HepG2 (cell line): ENCODE measurements at places on chromosomes 7 and 10.

- DNase-seq, result no peak
Observed at GRCh38 chr7:138538518-138538917, 78.5 kb downstream of the TRIM24 start.

GRCh38 chr10:133292919-133293809 lies 15.5 kb downstream of the TUBGCP2 start:
- no peak for DNase-seq

DNA sequence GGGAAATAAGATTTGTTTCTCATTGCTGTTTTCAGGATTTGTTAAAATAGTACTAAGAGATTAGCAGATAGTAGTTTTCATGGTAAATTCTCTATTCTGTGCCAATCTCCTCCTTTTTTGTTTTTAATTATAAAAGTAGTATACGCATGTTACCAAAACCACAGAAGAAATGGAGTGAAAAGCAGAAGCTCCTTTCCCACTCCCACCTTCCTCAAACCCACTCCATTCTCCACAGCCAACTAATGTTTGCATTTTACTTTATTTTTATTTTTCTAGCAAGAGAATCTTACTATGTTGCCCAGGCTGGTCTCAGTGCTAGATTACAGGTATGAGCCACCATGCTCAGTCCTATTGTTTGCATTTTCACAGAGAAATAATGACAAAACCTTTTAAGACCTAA lies 4.5 kb upstream of the LRMDA start:
- DNase-seq, result no peak

DNA sequence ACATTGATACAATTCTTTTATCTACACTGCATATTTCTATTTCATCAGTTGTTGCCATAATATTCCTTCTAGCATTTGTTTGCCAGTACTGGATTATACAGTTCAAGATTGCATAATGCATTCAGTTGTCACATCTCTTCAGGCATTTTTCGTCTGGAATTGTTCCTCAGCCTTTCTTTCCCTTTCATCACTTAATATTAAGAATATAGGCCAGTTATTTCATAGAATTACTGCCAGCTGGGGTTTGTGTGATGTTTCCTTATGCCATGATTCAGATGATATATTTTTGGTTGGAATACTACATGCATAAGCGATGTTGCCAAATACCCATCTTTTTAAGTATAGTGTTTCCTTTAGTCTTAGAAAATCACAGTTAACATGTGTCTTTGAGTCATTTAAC lies 20.8 kb downstream of the KIFBP start:
- no peak for DNase-seq

DNA sequence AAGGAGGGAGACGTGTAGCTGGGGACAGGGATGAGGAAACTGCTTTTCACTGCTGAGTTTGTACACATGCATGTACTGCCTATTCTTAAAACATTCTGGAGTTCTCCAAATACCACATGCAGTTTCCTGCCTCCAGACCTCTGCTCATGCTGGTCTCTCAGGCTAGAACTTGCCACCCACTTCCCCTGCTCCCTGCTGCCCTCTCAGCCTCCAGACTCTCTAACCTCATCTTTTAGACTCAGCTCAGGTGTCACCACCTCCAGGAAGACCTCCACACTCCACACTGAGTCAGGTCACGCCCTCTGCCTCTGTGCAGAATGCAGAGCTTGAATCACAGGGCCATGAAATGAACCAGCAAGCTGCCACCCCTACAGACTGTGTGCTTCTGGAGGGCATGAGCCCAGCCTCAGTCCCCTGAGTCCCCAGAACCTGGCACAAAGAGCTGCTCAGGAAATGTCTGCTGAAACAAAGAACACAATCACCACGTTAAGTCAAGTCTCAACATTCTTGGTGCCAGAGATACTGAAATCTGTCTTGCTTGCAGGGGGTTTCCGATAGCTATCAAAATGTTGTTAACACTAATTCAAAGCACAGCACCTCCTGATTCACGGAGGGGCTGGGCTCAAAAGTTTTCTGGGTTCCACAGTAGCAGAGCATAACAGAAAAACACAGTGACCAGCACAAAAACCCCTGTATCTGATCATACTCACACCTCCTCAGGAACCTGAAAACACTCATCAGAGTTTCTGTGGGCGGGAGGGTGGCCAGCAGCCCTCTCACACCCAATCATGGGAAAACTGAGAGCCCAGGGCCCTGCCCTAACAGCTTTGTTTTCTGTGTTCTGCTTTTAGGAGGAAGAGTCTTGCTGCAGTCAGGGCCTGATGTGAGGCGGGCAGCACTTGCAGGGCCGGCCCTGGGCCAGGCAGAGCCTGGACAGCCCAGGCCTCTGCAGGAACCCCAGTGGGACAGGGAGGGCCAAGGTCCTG lies 21.1 kb downstream of the FAM53B start:
- DNase-seq, result no peak

DNA sequence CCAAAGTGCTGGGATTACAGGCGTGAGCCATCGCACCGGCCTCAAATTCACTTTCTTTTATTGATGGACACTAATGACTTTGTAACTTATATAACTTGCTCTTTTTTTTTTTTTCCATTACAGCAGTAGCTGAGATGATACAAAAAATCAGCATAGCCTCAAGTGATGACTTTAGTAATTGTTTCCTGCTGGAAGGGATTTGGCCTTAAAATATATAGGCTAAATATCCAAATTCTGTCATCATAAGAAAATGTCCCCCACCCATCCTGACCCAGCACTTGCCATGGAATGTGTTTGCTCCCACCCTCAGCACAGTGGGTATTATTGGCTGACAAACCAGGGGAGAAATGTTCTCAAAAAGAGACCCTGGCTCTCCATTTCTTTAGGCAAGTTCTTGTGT lies 1264.1 kb upstream of the AUTS2 start:
- no peak for DNase-seq

GRCh38 chr10:97445357-97445721 lies 467 bp downstream of the EXOSC1 start:
- no peak for DNase-seq

DNA sequence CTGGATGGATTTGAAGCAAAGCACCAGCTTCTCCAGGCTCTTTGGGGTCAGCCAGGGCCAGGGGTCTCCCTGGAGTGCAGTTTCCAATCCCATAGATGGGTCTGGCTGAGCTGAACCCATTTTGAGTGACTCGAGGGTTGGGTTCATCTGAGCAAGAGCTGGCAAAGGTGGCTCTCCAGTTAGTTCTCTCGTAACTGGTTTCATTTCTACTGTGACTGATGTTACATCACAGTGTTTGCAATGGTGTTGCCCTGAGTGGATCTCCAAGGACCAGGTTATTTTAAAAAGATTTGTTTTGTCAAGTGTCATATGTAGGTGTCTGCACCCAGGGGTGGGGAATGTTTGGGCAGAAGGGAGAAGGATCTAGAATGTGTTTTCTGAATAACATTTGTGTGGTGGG lies 14.2 kb downstream of the LEP start:
- DNase-seq, result no peak

GRCh38 chr7:36084485-36085091 lies 68.5 kb upstream of the EEPD1 start:
- peak; percentile 65 for DNase-seq

- DNase-seq, result peak; percentile 24
Observed at GRCh38 chr10:127151981-127152699, 44.3 kb downstream of the INSYN2A start.

DNA sequence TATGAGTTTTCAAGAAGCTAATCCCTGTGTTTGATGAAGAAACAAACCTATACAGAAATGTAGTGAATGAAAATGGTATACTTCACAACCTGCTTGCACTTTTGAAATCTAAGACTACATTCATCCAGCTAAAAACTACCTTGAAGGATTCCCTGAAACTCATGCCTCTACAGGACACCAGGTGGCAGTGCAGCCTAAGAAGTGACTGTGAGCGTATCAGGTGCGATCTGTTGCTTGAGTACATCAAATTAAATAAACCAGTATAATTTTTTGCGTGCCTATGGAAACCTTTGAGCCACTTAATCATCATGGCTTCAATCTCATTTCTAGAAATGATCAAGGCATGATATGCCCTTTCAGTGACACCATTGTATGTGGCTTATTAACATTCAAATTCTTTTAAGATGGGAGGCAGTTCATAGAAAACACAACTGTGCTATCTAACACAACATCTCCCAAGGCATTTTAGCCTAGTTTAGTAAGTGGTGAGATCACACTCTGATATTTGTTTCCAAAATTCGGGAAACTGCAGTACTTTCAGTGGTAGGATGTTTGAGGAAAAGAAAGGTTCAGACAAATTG lies 57.4 kb downstream of the PPP1R17 start:
- peak; percentile 49 for DNase-seq

DNA sequence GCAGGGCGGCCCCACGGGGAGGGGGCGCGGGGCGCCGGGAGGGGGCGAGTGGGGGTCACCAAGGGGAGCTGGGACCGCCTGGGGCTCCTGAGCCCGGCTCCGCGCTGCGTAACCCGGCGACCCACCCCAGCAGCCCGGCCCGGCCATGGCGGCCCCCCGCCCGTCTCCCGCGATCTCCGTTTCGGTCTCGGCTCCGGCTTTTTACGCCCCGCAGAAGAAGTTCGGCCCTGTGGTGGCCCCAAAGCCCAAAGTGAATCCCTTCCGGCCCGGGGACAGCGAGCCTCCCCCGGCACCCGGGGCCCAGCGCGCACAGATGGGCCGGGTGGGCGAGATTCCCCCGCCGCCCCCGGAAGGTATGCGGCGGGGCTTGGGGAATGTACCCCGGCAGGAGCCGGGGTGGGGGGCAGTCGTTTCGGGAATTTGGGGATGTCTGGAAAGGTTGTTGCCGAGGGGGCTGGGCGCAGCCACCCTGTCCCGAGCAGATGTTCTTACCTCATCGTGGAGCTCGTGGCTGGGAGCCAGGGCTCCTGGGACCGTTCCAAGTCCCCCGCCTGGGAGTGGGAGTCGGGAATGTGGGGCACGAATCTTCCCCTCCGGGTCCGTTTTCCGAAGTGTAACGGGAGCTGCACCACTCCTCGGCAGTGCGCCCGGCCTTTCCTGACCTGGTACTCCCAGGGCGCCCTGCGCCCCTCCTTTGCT lies 431 bp downstream of the ZYX start:
- no peak for DNase-seq

DNA sequence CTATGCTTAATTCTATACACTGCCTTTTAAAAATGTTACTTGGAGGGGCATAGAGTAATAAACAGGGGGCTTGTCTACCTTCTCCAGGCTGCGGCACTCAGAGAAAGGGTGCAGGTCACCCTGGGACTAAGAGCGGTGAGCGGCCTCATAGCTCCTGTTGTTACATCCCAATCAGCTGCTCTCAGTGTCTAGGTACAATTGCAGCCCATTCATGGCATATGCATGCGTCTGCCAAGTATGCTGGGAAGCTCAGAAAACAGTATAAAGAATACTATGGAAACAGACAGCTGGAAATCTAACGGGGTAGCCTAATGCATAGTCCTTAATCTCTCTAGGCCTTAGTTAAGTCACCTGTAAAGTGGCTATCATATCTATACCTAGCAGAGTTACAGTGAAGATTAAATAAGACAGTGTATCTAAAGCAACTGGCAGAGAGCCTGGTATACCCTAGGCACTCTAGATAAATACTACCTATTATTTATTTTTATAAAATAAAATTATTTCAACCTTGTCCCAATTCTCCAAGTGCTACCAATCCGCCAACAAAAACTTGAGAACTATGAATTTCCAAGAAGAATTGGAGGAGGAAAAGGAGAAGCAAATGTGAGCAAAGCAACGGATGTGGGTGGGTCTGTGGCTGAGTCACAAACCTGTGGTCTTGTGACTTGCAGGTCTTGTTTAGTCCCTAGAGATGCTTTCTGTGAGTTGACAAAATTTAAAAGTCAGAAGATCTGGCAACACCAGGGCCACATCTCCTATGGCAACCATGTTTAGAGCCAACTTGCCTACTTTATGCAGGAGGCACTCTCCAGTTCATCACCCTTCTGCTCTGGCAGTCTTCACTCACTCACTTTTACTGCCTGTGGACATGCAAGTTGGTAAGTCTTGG lies 183.0 kb downstream of the RAPGEF5 start:
- DNase-seq, result no peak

DNA sequence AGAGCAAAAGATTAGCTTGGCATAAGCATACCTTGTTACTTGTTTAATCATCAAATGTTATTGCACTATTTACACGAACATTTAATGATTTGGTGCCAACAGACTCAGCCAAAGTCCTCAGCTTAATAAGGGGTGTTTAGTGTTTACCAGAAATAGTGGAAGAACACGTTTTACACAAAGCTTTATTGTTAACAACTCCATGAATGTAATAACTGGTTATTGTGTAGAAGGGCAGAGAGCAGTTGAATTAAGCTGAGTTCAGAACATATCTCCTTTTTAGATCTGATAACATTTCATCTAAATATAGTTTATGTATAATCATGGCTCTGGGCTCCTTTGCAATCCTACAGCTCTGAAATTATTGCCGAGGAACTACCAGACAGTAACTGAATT lies 99.1 kb downstream of the CABCOCO1 start:
- DNase-seq, result no peak

GRCh38 chr7:6461946-6462550 lies 14.3 kb upstream of the DAGLB start:
- DNase-seq, result no peak

DNA sequence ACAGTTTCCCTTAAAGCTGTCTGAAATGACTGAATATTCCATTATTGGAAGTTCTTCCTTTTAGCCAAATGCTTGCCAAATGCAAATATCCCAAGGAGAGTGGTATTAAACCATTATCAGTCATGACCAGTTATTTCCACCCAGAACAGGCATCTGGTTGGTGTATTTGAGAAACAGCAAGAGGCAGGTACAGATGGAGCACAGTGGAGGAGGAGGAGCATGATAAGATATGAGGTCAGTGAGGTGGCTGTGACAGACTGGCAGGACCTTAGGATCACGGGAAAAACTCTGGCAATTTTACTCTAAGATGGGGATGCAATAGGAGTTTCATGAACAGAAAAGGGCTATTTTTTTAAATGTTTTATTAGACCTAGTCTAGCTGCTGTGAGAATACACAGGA lies 6.4 kb downstream of the HEPACAM2 start:
- no peak for DNase-seq

- peak; percentile 68 for DNase-seq
Observed at GRCh38 chr10:96017191-96017687, 26.1 kb upstream of the CCNJ start.
